Osteoblast (primary cell): ENCODE measurements at places on chromosomes 12 and 14. TPM values are rescaled to one million over a fixed set of nuclear protein-coding genes. Genes with fewer than 3 reads are reported as not detected.

Gene ACRBP
- total RNA-seq = under 0.01 and 0.36 TPM in 2 replicates

DNA sequence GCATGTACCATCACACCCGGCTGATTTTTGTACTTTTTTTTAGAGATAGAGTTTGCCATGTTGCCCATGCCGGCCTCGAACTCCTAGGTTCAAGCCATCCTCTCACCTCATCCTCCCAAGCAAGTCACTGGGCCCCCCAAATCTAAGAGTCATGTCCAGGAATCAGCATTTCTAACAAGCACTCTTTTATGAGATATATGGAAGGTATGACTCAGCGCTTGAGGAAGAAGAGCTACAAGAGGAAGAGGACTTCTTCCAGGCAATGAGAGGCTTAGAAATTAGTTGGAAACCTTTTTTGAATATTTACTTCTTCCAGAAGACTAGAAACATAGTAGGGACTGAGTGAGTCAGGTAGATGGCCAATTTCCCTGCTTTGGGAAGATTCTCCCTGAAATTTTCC is 114.5 kb downstream of the HMGA2 start:
- DNase-seq = no peak
- no peak overlapping the region for H3K4me3 ChIP-seq
- peak overlapping the region; percentile 97 for H3K27ac ChIP-seq
- H3K4me1 ChIP-seq = peaks cover 81% of the 10 kb centered on the region

- no peaks in the 10 kb centered on the region for H3K4me1 ChIP-seq
- H3K27ac ChIP-seq = no peak overlapping the region
- no peaks in the 10 kb centered on the region for H3K27me3 ChIP-seq
Observed at GRCh38 chr12:103457471-103457870, 38.3 kb downstream of the C12orf42 start.

DNA sequence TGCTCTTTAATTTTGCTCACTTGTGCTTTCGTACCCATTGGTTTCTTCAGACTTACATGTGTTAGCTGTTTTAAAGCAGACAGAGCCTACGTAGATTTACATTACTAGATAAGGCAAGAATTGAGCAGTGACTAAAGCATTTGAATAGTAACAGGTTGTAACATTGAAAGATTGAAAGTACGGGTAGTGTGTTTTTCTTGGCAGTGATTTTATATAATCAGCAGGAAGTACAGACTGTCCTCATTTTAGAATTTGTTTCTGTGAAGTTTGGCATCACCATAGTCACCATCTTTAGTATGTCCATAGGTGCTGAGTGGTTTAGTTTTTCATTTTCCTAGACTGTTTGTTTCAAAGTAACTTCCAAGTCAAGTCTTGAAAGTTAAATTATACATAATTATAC is 14.0 kb downstream of the RTRAF start:
- peaks cover 72% of the 10 kb centered on the region for H3K36me3 ChIP-seq
- H3K4me3 ChIP-seq = no peak overlapping the region
- H3K4me1 ChIP-seq = peaks cover 21% of the 10 kb centered on the region
- DNase-seq = no peak
- H3K27me3 ChIP-seq = no peaks in the 10 kb centered on the region
